A375 (cell line): ENCODE measurements at places on chromosomes 5 and 9. TPM values are rescaled to one million over a fixed set of nuclear protein-coding genes. Genes with fewer than 3 reads are reported as not detected.

Gene MELK
- 44.6 and 46.8 TPM in 2 replicates for total RNA-seq

Gene NOL6
- 77.7 and 79.7 TPM in 2 replicates for total RNA-seq

Gene C9orf153
- not detected in 2 replicates for total RNA-seq

Gene SOX30
- total RNA-seq = not detected in 2 replicates

Gene ENC1
- total RNA-seq = 20.2 and 24.2 TPM in 2 replicates

Gene SH2D3C
- total RNA-seq = 0.08 TPM in 2 replicates

Gene AKNA
- total RNA-seq = 11.4 and 11.7 TPM in 2 replicates

Gene PTTG1
- 214 and 235 TPM in 2 replicates for total RNA-seq

Gene SKIC3
- total RNA-seq = 55.5 and 70.5 TPM in 2 replicates

Gene TEX48
- total RNA-seq = not detected in 2 replicates

Gene PTGDS
- total RNA-seq = 1.4 TPM in 1 of 2 replicates, not detected in the other

Gene HSD17B3
- 1.0 and 1.2 TPM in 2 replicates for total RNA-seq

Gene TRIO
- total RNA-seq = 82.2 and 113 TPM in 2 replicates

Gene PIP5K1B
- 0.19 TPM in 1 of 2 replicates, not detected in the other for total RNA-seq

Gene FGD3
- total RNA-seq = 0.23 and 0.37 TPM in 2 replicates

Gene FOXD4L5
- total RNA-seq = 0.15 TPM in 1 of 2 replicates, not detected in the other

Gene PELO
- total RNA-seq = 51.4 and 52.8 TPM in 2 replicates

Gene HMCN2
- 0.23 and 0.29 TPM in 2 replicates for total RNA-seq

Gene ATP6V1G1
- total RNA-seq = 143 and 158 TPM in 2 replicates

Gene GPR150
- not detected in 2 replicates for total RNA-seq

Gene SLCO4C1
- total RNA-seq = 0.48 and 0.87 TPM in 2 replicates

Gene ESM1
- 18.3 and 21.5 TPM in 2 replicates for total RNA-seq

Gene SH3TC2
- 37.6 and 39.3 TPM in 2 replicates for total RNA-seq

Gene ACSL6
- total RNA-seq = 0.34 TPM in 1 of 2 replicates, not detected in the other

Gene TSLP
- 0.34 and 0.60 TPM in 2 replicates for total RNA-seq

Gene DMRT3
- total RNA-seq = not detected in 2 replicates

Gene PGM5
- total RNA-seq = 1.5 and 3.2 TPM in 2 replicates

Gene ICE1
- total RNA-seq = 23.5 and 29.3 TPM in 2 replicates

Gene DDX4
- not detected in 2 replicates for total RNA-seq

Gene TMC1
- 0.19 and 0.29 TPM in 2 replicates for total RNA-seq

Gene SPATA31C2
- 0.11 TPM in 1 of 2 replicates, not detected in the other for total RNA-seq

Gene NEUROG1
- total RNA-seq = not detected in 2 replicates

Gene ADAMTS6
- 3.1 and 3.2 TPM in 2 replicates for total RNA-seq

Gene CNTNAP3B
- total RNA-seq = 52.9 and 53.8 TPM in 2 replicates

Gene LOX
- total RNA-seq = not detected in 2 replicates

Gene NUTM2G
- total RNA-seq = not detected in 2 replicates

Gene BARHL1
- total RNA-seq = not detected in 2 replicates

Gene PTPRD
- total RNA-seq = 8.1 and 9.4 TPM in 2 replicates

Gene PCDHGC5
- 1.1 and 1.3 TPM in 2 replicates for total RNA-seq

Gene RAI14
- 27.1 and 29.9 TPM in 2 replicates for total RNA-seq

Gene SH3PXD2B
- 9.1 and 10.3 TPM in 2 replicates for total RNA-seq

Gene OR1Q1
- not detected in 2 replicates for total RNA-seq

Gene TESK1
- 8.5 and 8.9 TPM in 2 replicates for total RNA-seq

Gene ROPN1L
- total RNA-seq = 3.9 and 5.3 TPM in 2 replicates

Gene SHISAL2B
- not detected in 2 replicates for total RNA-seq

Gene ADAMTS13
- total RNA-seq = 2.7 and 3.9 TPM in 2 replicates

Gene TYRP1
- 0.11 TPM in 1 of 2 replicates, not detected in the other for total RNA-seq

Gene NR5A1
- total RNA-seq = 0.08 TPM in 1 of 2 replicates, not detected in the other

Gene ZBED3
- 2.6 and 6.7 TPM in 2 replicates for total RNA-seq

Gene HRCT1
- 7.3 and 10.7 TPM in 2 replicates for total RNA-seq

Gene NMUR2
- 0.13 TPM in 1 of 2 replicates, not detected in the other for total RNA-seq

Gene GMCL2
- not detected in 2 replicates for total RNA-seq

Gene CENPP
- total RNA-seq = 14.2 and 15.4 TPM in 2 replicates
